ENCODE measurements at places on chromosomes 2 and 18.
A peak's percentile ranks its signal among the peaks of the same experiment; 100 is the strongest.

GRCh38 chr2:170929686-170930050, 615 bp downstream of the GORASP2 start:
- DNase-seq: no peak

DNA sequence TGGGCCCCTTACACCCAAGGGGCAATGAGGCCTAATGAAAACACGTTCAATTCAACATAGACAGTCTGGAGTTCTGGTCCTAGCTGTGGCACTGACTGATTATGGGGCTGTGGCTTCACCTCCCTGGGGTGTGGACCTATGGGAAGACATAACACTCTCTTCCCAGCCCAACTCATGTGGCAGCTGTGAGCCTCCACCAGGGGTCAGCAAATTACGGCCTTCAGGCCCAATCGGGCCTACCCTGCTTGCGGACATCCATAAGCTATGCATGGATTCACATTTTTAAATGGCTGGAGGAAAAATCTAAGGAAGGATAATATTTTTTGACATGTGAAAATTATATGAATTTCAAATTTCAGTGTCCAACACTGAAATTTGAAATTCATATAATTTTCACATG, 101.3 kb downstream of the LOXHD1 start:
- no peak for DNase-seq

- no peak for DNase-seq
These were observed 1.8 kb downstream of the DPP4 start for GRCh38 chr2:162072181-162072702.

GRCh38 chr2:60899892-60900249, 18.5 kb downstream of the REL start:
- DNase-seq: no peak

GRCh38 chr2:69576880-69577279, 66.7 kb downstream of the AAK1 start:
- no peak for DNase-seq

- peak; percentile 83 for DNase-seq
These were observed at the start of gene TCF7L1 for GRCh38 chr2:85132834-85133637. TCF7L1 (plus strand) TSS chr2:85133392; CDS start chr2:85133685, 293 bp downstream.

GRCh38 chr18:60980422-60981005, 352.7 kb upstream of the CDH20 start:
- DNase-seq: no peak

All from NCI-H2227 treated with DMSO at 0.1 percent for 48 hours (cell line).